ENCODE measurements at places on chromosomes 2 and 18. TPM values are rescaled to one million over a fixed set of nuclear protein-coding genes. Genes with fewer than 3 reads are reported as not detected.

EFEMP1 gene
- total RNA-seq, result not detected

EML4 gene
- total RNA-seq, result 74.1 TPM

STAT4 gene
- total RNA-seq, result 59.5 TPM

ARHGAP25 gene
- total RNA-seq, result 57.9 TPM

WDCP gene
- 13.2 TPM for total RNA-seq

ABCB11 gene
- total RNA-seq, result not detected

DNA sequence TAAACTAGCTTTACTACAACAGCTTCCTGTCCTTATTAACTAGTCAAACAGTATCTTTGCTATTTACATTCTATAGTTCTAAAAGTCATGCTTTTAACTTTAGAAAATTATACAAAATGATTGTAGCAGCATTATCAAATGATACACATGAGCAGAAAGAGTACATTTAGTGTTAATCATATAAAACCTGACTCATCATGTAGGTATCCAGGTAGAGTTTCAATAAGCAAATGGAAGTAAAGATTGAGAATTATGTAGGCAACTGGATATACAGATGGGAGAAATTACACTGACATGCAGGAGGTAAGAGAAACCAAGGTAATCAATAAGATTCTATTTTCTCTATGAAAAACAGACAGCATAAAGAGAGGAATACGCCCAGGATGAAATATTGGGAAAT is 33.8 kb downstream of the TRIP12 start:
- no peak overlapping the region for H3K27ac ChIP-seq
- peaks cover 51% of the 10 kb centered on the region for H3K4me1 ChIP-seq
- no peak overlapping the region for H3K4me3 ChIP-seq
- DNase-seq, result no peak
- peaks cover 12% of the 10 kb centered on the region for H3K36me3 ChIP-seq

- no peaks in the 10 kb centered on the region for H3K36me3 ChIP-seq
- H3K27ac ChIP-seq, result no peak overlapping the region
- peaks cover 15% of the 10 kb centered on the region for H3K27me3 ChIP-seq
These were observed 133.7 kb downstream of the SH3BP4 start for GRCh38 chr2:235085476-235085875.

- no peaks in the 10 kb centered on the region for H3K4me1 ChIP-seq
- no peak overlapping the region for H3K27ac ChIP-seq
- peaks cover 42% of the 10 kb centered on the region for H3K36me3 ChIP-seq
- H3K4me3 ChIP-seq, result no peak overlapping the region
- no peak for DNase-seq
- no peaks in the 10 kb centered on the region for H3K27me3 ChIP-seq
These were observed 31.7 kb upstream of the TTC32 start for GRCh38 chr2:19933351-19933981.
